Lower leg skin (tissue), 4 donors: ENCODE measurements at places on chromosomes 11 and 22. TPM values are rescaled to one million over a fixed set of nuclear protein-coding genes. Genes with fewer than 3 reads are reported as not detected.

DNA sequence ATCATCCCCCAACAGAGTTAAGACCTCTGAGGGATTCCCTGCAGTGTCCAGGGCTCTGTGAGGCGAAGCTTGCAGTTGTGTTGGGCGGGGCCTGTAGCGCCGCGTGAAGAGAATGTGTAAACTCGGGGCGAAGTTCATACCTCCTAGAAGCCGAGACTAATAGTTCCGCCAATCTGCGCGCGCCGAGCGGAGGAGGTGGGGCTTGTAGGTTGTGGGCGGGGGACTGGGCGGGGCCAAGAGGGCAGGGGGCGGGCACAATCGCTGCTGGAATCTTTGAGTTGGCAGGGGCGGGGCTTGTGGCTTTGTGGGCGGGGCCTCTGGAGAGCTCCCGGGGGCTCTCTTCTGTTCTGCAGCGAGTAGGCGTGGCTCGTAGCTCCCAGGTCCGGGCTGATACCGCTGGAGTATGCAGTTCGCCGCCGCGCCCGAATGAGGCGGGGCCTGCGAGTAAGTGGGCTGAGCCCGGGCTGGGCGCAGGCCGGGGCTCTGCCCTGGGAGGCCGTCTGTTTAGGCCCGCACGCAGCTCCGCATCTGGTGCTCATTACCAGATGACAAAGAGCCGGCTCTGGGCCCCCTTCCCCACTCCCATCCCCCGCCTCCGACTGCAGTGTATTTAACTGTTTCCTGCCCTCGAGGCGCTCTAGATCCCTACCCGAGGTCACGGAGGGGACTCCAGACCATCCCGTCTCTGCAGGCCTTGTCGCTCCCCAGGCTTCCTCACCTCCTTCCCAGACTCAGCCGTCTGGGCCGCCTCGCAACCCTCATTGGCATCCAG, 4.1 kb downstream of the CD248 start:
- DNase-seq, result peak; percentile 99

GRCh38 chr11:134033696-134034491, 35.0 kb upstream of the JAM3 start:
- peak; percentile 93 for DNase-seq

DNA sequence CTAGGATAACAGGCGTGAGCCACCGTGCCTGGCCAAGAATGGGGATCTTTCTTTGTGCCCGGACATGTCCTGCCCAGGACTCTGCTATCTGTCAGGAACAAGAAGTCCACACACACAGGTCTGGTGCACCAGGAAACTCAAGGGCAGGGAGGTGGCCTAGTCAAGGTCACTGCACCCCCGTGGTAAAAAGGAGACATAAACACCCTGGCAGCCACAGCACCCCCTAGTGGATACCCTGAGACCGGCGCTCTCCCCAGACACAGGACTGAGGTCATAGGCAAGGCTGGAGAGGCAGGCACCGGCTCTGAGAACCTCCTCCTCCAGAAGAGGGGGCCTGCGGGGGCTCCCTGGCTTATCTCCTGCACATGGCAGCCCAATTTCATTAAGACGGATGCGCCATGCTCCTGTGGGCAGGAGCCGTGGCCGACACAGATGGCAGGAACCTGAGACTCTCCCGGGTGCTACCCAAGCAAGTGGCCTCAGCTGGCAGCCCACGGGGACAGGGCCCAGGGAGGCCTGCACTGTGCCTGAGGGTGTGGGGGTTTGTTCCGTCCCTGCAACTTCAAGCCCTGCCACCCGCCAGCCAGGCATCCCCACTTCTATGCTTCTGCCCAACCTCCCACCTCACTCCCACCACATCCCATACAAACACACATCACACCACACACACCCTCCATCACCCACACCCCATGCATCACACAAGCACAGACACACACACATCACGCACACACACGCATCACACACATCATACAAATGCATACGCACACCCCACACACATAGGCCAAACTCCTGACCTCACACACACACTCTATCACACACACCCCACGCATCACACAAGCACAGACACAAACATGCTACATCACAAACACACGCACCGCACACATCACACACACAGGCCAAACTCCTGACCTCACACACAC, 19.6 kb downstream of the MACROD1 start:
- DNase-seq, result no peak

DNA sequence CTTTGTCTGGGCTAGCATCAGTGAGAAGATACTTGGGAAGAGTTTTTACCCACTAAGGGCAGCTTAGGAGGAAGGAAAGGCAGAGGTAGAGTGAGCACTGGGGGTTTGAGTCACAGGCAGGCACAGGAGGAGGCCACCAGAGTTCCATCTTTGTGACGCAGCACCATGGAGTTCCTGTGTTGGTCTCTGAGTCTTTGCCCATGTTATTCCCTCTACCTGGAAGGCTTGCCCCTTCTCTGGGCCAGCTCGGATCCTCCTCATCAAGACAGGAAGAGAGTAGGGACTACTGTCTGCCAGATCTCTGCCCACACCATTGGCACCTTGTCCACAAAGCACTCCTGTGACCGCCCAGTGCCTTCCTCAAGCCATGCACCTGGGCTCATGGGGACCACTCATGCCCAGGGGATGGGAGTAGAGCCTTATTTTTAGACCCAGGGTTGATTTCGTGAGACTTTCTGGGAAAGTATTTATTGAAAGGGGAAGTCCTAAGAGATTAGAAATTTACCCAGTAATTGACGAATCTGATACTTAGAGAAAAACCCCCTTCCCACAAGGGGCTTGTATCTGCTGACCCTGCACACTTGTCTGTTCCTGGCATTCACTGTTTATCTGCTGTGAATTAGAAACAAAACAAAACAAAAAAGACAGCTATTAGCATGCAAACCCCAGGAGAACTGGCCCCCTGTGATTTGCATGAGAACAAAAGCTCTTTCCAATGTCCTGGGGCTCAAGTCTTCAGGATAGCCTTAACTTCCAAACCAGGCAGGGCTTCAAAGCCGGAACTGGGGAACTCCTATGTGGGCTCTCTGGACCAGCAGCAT, 35.9 kb upstream of the MYEOV start:
- no peak for DNase-seq

- DNase-seq, result no peak
Observed at GRCh38 chr11:119759324-119759723, 30.3 kb upstream of the NECTIN1 start.

- DNase-seq, result no peak
Observed at GRCh38 chr11:34242037-34242625, 115.7 kb downstream of the ABTB2 start.

DNA sequence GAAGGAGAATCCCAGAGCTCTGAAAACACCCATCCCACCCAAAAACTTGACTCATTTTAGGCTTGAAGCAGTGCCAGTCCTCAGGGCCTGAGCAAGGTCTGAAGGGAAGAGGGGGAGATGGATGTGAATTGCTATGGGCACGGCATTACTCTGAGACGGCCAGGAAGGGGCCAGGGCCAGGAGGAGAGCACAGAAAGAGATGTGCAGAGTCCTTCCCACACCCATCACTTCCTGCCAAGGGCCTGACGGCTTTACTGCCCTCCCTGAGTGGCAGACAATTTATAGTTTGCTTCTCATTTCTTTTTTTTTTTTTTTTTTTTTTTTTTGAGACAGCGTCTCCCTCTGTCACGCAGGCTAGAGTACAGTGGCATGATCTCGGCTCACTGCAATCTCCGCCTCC, 22.5 kb downstream of the TAB1 start:
- no peak for DNase-seq

DNA sequence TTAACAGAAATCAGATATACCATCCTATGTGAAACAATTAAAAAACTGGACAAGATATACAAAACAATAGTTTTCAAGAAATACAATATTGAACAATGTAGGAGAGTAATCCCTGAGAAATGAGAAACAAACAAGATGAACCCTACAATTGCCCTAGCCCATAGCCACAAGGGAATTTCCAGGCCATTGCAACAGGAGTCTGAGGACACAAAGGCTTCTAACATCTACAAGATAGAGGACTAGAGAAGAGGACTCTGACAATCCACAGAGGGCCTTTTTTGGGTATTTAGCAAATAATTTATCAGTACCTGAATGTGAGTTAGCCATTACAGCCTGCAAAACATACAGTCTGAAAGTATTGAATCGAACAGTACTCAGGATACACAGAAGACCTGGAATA, 251.7 kb downstream of the GRM5 start:
- DNase-seq, result no peak

- DNase-seq, result no peak
Observed at GRCh38 chr22:28395520-28395919, 284.1 kb downstream of the TTC28 start.

DNA sequence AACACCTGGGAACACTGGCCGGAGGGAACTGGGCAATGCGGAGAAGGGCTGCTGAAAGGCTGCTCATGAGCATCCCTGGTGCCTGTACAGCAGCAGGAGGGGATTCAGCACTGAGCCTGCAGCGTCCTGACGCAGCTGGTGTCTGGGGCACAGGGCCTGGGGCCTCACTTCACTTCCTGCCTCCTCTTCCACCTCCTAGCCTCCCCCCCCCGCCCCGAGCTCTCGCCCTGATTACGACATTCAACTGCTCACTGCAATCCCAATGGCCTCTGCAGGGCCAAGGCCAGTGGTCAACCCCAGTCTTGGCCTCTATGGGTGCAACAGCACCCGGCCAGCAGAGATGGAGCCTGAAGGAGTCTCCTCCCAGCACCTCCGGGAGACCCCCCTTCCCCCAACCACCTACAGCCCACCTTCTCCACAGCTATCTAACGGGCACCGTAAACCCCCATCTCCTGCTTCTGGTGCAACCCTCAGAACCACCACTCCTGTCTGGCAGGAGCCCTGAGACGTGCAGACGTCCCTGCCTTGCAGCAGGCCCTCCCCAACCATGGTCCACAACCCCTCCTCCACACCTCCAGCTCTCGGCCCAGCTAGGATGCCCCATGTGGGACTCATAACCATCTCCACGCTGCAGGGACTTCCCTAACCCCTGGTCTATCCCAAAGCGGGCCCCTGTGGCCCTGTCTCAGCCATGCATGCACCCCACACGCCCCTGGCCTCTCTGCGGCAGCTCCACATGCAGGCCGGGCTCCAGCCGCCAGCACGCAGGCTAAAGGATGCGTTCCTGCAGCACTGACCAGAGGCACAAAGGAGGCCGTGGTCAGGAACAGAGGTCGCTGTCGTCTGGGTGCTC, 38.2 kb downstream of the BRD1 start:
- DNase-seq, result peak; percentile 26

DNA sequence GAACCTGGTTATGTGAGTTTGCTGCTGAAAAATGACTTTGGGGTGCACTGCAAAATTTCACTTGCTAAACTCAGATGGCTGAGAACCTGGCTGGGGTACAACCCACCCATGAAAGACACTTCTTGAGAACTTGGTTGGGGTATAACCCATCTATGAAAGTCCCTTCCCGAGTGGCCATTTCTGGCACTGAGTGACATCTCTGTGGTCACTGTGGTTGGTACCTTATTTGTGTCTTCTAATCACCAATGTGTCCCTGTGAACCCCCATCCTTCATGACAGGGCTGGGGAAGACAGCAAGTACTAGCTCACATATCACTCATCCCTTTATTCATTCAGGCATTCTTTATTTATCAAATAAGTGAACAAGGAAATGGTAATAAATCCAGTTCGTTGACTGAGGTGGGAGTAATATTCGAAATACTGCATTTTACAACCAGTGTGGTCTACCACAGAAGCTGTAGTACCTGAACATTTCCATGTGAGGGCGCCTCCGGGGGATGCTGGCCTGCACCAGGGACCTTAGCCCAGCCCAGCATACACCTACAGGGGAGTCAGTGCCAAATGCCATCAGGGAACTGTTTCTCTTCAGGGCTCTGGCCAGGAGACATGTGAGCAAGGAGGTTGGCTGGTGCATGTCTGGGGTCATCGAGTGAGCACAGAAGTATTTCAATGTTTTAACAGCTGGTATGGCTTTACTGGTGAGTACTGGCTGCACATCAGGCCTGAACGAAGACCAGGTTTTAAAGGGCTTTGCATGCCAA, 122.1 kb downstream of the CSNK2A3 start:
- no peak for DNase-seq

DNA sequence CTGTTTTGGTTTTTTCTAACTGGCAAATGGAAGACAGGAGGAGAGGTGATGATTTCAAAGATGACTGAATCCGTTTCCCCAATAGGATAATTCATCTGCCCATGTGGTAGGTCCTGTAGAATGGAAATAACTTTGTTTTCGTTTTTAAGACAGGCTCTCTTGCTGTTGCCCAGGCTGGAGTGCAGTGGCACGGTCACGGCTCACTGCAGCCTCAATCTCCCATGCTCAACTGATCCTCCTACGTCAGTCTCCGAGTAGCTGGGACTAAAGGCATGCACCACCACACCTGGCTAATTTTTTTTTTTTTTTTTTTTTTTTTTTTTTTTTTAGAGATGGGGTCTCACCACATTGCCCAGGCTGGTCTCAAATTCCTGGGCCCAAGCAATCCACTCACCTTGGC, 77.4 kb upstream of the BIRC3 start:
- DNase-seq, result no peak

- no peak for DNase-seq
Observed at GRCh38 chr11:121631456-121631855, 178.7 kb upstream of the SORL1-AS1 start.

GRCh38 chr11:121485216-121485615, 32.4 kb upstream of the SORL1-AS1 start:
- DNase-seq, result no peak

GRCh38 chr22:31585161-31585859, 76.7 kb downstream of the PISD start:
- DNase-seq, result no peak

DNA sequence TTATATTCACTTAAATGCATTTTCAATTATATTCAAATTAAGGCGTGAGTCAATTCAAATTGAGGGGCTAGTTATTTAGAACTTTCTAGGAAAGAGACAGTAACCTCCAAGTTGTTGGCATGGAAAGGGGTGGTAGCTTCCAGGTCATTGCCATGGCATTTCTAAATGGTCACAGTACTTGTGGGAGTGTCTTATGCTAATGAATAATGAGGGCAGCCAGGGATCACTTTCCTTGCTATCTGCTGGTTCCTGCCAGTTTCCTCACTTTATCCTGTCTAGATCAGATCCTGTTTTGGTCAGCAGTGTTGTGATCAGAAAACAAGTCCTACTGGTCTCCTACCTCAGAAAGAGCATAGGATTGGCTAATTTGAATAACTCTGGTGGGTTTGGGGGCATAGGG, 21.8 kb upstream of the RNASEH2C start:
- no peak for DNase-seq

DNA sequence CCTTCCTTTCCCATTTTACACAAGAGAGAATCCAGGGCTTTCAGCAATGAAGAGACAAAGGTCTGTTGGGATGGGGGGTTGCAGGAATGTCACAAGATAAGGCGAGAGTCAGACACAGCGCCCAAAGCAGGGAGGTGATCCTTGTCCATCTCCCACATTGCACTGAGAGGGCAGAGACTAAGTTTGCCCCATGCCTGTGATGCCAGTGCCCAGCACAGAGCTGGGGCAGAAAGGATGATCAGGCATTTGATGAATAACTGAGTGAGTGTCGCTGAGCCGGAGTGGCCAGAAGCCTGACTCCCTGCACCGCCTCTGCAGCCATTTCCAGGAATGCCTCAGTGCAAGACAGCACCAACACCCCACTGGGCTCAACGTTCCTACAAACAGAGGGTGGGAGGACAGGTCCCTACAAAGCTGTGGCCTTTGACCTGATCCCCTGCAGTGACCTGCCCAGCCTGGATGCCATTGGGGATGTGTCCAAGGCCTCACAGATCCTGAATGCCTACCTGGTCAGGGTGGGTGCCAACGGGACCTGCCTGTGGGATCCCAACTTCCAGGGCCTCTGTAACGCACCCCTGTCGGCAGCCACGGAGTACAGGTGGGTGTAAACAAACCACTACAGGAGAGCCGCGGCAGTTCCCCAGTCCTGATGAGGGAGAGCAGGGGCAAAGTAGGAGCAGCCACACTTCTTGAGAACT, 2.3 kb downstream of the UPK3A start:
- no peak for DNase-seq

The BRSK2 gene
- total RNA-seq, result not detected

The KCTD14 gene
- total RNA-seq, result 1.6 TPM

The CYP2D6 gene
- total RNA-seq, result 0.61 TPM

The CDC45 gene
- 3.9 TPM for total RNA-seq

The OSM gene
- 0.27 TPM for total RNA-seq

The H19 gene
- 44.8 TPM for total RNA-seq
